Fibroblast of skin of left biceps (primary cell): ENCODE measurements at places on chromosomes 16 and 17.

DNA sequence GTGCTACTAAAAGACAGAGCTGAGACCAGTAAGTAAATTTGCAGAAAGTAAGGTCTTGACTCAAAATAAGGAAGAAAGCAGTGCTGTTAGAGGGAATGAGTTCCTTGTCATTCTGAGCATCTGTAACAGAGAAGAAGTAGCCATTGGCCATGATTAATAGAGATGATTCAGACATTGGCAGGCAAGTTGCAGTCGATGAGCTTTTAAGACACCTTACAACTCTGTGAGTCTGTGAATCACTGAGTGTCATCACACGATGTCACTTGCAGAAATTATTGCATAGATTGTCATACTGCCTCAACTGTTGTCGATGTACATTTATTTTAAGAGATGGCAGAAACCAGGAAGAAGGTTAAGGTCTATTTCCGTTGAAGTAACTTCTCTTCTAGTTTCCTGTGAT lies 201.1 kb upstream of the CDH13 start:
- DNase-seq, result no peak

- no peak for DNase-seq
These were observed 39.8 kb downstream of the ABCA10 start for GRCh38 chr17:69188796-69189195.

DNA sequence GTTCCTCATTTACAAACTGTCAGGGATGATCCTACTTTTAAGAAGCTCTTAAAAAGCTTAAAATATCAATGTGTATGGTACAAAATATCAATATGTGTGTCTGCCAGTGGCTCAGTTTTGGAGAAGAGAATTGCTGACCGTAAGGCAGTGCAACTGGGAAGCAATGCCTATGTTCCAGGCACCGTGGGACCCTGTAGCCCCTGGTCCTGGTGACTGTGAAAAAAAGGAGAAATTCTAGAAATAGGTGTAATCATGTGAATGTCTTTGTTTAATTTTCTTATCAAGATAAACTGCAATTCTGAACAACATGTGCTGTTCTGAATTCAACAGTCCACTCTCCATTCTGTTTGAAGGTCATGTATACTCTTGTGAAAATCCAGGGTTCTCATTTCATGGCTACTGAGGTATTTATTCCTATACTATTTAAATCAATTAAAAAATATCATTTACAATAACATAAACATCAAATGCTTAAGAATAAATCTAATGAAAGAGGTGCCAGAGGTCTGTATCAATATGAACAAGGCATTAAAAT lies 9.4 kb upstream of the HP start:
- no peak for DNase-seq

- no peak for DNase-seq
These were observed 399.1 kb downstream of the MAF start for GRCh38 chr16:79201436-79201835.
